H54 (cell line): ENCODE measurements at places on chromosomes 6 and 20.
A peak's percentile ranks its signal among the peaks of the same experiment; 100 is the strongest.

DNA sequence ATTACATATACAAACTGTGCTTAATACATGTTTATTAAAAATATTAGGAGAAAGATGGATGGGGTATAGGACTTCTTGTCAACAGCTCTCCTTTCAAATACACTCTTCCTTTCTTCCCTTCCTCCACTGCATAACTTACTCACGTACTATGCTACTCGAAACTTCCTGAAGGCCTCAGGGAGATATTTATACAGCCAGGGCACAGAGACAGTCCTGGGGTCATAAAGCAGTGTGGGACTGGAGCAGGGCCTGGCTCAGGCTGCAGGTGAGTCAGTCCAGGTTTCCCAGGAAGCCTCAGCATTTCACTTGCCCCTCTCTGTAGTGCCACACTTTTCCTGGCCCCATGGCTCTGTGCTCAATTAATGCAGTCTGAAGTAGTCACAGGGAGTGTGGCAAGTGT lies 157.0 kb downstream of the UBE3D start:
- DNase-seq = no peak

- no peak for DNase-seq
Measured at GRCh38 chr20:61304750-61305149, 52.7 kb downstream of the CDH4 start.

GRCh38 chr6:143844006-143844405 lies 868 bp downstream of the LTV1 start:
- DNase-seq = no peak

DNA sequence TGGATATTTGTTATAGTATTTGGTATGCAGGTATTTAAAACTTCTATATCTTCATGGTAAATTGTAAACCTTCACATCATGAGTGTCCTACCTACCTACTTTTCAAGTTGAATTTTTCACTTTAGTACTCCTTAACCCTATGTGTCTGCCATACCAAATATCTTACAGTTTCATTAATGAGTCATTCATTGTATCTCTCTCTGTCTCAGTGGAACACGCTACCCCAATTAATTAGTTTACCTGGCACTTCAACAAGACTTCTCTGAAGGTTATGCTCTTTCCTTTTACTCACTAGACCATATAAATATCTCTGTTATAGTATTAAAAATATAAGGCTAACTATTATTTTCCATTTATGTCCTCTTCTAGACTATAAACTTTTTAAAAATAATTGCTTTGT lies 123.9 kb upstream of the GJE1 start:
- no peak for DNase-seq

DNA sequence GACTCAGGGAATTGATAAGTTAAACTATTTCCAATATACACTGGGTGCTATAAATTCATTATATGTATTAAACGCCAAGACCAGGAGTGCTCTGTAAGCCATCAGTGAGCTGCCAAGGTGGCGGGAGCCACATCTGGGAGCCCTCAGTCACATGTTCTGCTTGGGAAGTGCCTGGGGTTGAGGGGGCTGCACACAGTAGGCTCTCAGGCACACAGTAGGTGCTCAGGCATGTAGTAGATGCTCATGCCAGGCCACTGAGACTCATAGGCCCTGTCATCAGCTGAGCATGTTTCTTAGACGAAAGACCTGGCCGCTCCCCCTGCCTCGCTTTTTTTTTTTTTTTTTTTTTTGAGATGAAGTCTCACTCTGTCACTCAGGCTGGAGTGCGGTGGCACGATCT lies 83.3 kb upstream of the BHLHE23 start:
- no peak for DNase-seq

DNA sequence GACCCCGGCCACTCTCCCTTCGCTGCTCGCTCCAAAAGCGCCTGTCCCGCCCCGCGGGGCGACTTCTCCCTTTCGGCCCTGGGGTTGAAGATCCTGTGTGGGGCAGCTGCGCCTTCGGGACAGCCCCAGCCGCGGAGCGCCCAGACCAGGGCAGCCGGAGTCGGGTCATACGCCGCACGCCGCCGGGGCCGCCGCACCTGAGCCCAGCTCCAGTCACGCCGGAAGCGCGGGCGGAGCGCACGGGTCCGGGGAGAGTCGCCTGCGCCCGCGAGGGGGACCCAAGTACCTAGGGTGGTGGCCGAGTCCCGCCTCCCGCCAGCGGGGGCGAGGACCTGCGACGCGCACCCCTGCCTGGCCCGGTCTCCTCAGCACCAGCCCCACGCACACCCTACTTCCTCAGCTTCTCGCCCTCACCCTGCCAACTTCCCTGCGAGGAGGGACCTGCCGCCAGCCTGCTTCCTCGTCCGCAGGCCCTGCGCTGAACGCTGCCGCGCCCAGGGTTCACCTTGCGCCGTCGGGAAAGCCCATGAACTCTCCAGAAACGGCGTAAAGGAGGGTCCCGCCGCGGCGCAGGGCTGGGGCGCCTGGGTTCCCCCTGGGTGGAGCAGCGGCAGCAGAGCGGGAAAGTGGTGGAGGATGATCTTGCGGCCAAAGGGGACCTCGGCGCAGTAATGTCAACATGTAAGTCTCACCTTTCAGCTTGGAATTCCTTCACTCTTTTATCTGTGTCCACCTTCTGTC lies at the start of gene ADGRG6:
ADGRG6 (plus strand) TSS at position 357 of the 741 bp plus-strand sequence; CDS start at position 680, 323 bp downstream.
- DNase-seq = no peak

DNA sequence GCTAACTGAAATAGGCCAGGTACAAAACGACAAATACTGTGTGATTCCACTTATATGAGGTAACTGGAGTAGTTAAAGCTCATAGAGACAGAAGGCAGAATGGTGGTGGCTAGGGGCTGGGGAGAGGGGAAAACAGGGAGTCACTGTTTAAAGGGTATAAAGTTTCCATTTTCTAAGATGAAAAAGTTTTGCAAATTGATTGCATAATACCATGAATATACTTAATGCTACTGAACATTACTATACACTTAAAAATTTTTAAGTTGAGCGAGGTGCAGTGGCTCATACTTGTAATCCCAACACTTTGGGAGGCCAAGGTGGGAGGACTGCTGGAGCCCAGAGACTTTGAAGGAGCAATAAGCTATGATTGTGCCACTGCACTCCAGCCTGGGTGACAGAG lies 138.6 kb upstream of the ARID1B start:
- no peak for DNase-seq

GRCh38 chr6:36130667-36131510 lies 576 bp downstream of the MAPK13 start:
- no peak for DNase-seq

- DNase-seq = no peak
Measured at GRCh38 chr20:24834310-24834709, 114.8 kb upstream of the CST7 start.

- DNase-seq = no peak
Measured at GRCh38 chr6:53268858-53269608, 79.7 kb downstream of the ELOVL5 start.

DNA sequence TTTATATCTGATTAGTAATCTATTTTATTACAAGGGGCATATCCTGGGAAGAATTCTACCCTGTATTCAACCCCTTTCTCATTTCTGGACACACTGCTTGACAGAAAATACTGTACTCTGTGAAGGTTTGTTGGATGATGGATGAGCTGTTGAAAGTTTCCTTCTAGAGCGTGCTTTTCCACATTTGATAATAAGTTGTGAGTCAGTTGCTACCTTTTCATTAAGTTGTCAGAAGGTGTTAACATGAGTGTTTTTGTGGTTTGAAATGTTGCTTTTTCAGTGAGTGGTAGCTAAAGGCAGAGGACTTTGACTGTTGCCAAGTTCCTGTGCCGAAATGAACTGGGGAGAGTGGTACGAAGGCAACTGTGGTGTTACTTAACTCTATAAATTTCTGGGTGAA lies 3.9 kb upstream of the ECI2 start:
- DNase-seq = no peak

DNA sequence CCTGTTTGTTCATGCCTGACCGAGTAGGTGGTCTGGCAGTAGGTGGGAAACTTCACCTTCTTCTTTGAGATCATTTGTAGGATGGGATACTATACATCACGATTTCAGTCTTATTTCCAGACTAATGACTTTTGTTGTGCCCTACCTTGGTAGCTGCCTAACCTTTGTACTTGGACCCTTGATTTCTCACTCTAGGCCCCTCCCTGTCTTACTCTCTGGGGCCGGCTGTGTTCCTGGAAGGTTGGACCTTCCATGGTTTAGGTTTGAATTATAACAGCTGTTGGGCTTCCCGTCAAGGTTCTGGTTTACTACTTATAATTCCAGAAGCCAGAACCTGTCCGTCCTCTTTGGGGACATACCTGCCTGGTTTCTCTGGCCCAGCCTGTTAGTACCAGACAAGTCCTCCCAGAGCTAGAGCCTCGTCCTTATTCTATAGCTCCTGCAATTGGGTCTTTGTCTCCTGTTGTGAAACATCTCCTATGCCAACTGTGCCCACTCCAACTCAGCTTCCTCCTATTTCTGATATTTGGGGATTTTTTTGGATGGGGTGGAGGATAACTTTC lies 14.9 kb upstream of the ADIG start:
- DNase-seq = no peak

- DNase-seq = no peak
Measured at GRCh38 chr6:116192786-116193185, 61.1 kb downstream of the TSPYL4 start.

DNA sequence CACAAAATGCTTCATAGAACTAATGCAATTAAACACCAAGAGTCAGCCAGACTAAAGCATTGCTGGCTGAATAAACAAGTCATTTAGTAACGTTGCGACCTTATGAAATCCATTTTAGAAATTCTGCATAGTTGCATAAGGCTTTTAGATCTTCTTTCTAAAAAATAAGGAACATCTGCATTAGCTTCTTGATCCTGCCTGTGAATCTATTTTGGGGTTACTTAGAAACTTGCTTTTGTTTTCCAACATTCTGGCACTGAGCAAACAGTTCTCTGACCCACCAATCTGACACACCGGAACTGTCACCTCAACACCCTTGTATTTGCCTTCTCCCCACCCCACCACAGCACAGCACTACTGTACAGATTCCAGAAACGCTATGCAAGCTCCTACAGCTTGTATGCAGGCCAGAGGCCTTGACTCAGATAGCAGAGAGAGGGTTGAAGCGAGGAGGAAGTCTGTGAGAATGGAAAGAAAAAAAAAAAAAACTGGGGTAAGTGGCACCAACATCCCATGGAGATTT lies 55.0 kb downstream of the KIF13A start:
- peak; percentile 24 for DNase-seq

- DNase-seq = no peak
Measured at GRCh38 chr6:16547587-16547986, 213.7 kb downstream of the ATXN1 start.

- no peak for DNase-seq
Measured at GRCh38 chr6:69105288-69105687, 470.2 kb downstream of the ADGRB3 start.
